ENCODE measurements at places on chromosomes 6 and 20.

DNA sequence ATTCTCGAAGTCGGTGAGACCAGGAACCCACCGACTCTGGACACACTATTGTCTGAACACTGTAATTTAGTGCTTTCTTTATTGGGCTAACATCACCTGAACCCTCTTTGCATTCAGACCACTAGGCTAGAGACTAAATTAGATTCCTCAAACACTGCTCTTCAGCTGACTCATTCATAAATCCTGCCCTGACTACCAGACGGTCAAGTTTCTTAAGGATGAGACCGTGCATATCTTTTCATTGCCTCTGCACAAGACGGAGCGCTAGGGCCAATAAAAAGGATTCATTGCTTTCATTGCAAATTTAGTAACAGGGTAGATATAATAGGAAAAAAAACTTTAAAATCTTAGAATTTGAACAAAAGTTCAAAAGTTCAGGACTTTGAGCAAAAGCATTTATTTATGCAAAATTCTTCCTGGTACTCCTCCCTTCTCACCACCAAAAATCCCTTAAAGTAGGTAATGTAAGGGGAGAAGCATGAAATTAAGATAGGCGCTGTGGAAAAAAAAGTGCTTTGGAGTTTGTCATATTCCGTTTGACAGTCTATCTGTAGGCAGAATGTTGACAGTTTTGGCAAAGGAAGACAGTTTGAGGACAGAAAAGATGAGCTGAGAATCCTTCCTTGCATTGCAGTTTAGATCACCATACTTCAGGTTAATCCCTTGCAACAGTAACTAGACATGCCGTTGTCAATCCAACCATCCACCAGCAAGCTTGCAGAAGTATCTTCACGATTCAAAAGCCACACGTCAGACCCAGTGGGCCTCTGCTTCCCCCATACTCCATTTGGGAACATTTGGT is 328.6 kb upstream of the JARID2 start:
- no peak for DNase-seq

DNA sequence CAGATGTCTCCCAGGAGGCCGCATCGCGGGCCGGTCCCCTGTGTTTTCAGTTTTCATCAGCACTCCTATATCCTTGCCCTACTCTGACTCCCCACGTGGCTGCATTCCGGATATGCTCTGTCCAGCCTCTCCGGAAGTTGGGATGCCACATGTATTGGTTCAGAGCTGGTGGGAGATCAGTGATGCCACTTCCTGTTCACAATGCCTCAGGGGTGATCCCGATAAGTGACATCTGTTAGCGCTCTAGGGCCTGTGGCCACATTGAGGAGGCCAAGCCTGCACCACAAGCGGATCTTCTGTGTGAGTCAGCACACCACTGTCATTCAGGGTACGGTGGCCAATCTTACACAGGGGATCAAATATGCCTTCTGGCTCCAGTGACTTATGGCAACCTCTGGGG is 57.8 kb downstream of the PPP1R3G start:
- DNase-seq: no peak

DNA sequence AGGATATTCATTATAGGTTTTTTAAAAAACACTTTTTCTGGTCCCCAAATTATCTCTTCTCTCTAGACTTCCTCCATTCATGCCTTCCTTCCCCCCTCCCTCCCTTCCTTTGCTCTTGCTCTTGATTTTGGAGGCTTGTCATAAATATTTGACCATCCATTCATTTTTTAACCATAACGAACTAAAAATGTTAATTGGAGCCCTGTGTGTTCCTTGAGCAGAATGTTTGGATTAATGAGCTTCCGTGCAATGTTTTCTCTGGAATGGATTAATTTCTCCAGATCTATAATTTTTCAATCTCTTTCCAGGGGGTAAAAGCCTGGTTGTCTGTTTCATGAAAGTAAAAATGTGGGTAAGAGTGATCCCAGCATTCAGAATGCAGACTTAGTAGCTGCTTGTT is 155.5 kb downstream of the ESR1 start:
- DNase-seq: no peak

GRCh38 chr6:117557951-117558350 is 44.4 kb downstream of the GOPC start:
- DNase-seq: no peak

All from amniotic stem cell (primary cell).